Activated T-cell treated with anti-CD3 and anti-CD28 coated beads for 48 hours (primary cell): ENCODE measurements at places on chromosomes 5 and 9.

DNA sequence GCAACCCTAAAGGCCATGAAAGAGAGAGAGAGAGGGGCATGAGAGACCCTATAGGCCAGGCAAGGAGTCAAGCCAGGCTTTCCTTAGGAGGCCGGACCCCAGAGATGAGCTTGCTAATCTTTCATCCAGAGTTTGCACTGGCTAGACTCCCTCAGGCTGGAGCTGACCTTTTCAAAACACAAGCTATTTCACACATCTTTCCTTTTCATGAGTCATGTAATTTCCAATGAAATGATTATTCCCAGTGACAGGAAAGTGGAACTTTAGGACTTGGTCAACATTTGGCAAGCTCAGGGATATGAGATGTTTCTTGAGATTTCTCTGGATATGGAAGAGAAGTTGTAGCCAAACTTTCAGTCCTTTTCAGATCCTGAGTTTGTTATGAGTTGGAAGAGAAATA lies 117.7 kb downstream of the TARS1 start:
- DNase-seq = no peak

DNA sequence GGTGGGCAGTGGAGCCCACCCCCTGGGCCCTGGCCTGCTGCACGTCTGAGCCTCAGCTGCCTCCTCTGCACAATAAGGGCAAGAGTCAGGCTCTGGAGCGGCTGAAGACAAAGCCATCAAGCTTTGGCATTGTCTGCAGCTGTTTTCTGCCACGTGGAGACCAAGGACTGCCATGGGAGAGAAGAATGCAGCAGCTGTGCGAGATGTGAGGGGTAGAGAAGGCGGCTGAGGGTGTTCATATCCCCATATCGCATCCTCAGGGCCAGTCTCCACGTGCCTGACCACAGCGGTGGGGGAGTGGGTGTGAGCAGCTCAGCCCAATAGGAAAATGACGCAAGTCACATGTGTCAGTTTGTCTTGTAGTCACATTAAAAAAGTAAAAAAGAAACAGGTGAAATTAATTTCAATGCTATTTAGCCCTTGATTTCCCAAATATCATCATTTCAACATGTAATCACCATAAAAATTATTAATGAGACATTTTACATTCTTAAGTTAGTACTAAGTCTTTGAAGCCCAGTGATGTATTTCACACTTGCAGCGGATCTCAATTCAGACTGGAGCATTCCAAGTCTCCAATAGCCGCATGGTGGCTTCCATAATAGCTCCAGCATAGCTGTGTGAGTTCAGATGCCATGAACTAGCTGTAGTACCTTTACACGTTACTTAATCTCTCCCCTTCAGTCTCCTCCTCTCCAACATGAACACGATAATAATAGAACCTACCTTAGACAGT lies 6.6 kb downstream of the C1QTNF2 start:
- DNase-seq = no peak

- no peak for DNase-seq
Measured at GRCh38 chr5:37835380-37835973, 4.4 kb downstream of the GDNF start.

DNA sequence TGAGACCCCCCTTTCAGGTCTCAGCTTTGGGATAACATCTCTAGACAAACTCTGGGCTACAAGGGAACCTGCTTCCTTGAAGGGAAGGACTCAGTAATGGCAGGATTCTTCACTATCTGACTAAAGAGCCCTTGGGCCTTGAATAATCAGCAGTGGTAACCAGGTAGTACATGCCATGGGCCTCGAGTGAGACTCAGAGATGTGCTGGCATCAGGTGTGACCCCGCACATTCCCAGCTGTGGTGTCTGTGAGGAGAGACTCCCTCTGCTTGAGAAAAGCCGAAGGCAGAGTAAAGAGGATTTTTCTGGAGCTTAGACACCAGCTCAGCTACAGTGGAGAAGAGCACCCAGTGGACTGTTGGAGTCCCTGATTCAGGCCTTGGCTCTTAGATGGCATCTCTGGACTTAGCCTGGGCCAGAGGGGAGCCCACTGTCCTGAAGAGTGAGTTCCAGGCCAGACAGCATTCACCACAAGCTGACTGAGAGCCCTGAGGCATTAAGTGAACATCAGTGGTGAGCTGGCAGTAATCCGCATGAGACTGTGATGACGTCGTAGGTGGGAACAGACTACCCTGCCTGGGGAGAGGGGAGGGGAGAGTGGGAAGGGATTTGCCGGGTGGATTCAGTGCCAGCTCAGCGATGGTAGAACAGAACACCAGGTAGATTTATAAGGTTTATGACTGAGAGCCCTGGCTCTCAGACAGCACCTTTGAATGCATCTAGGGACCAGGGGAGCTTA lies 5.3 kb upstream of the ZNF782 start:
- DNase-seq = no peak

- no peak for DNase-seq
Measured at GRCh38 chr5:159811712-159812111, 104.6 kb upstream of the ADRA1B start.

- DNase-seq = no peak
Measured at GRCh38 chr5:76351577-76351976, 51.5 kb upstream of the IQGAP2 start.

GRCh38 chr9:122904466-122904822 lies 715 bp downstream of the RC3H2 start:
- DNase-seq = peak; percentile 11

DNA sequence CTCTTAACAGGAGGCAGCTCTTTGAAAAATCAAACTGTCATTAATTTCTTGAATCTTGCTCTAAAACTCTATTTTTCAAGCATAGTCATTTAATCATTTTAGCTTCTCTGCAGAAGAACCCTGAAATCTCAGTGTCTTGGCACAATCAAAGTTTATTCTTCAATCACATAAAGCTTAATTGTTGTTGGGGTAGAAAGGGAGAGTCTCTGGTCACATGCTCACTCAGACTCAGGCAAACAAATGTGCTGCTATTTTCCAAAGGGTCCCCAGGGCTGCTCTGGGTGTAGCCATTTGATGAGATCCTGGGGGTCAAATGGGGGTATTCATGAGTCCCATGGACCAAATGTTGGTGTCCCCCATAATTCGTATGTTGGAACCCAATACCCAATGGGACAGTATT lies 114.8 kb downstream of the MSX2 start:
- DNase-seq = no peak

GRCh38 chr9:121718084-121718483 lies 66.7 kb downstream of the DAB2IP start:
- DNase-seq = no peak

DNA sequence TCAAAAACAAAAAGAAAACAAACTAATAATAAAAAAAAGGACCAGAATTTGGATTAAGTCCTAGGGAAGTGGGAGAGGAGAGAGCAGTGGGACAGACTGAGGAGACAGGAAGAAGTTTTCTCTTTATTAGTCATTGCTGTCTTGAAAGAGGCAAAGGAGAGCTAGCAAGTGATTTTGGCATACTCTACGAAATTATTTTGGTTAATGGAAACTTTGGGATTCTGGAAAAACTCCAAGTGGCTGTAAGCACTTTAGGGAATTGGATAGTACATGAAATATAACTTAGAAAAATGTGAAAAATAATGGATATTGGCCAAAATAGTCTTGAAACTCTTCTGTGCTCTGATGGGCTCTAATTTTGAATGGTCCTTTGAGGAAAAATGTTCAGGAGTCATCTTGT lies 1641.8 kb upstream of the WWC1 start:
- no peak for DNase-seq

DNA sequence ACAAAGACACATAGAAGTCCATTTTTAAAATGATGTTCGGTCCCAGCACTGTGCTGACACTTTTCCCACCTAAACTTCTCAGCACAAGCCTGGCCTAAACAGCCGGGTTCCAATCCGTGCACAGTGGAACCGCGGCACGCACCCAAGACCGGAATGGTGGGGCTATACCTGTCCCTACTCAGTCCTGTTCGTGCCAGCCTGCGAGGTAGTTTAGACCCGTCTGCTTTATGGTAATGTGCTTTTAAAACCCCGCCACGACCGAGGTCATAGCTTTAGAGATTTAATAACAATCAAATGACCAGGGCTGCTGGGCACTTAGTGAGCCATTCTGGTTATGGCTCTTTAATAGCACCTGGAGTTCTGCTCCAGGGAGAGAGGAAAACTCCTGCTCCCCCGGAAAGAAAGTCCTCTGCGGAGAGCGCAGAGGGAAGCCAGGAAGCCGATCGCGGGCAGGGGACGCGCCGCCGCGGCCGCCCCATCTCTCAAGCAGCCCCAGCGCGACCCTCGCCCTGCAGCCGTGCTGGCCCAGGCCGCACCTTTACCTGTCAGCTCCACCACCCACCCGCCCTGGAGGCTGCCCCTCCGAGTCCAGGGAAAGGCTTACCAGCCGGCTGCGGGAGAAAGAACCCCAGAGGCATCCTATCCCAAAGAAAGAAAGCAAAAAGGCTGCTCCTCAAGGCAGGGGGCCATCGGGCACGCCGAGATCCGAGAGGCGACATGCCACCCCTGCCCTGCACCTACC lies 511 bp downstream of the ARL15 start:
- DNase-seq = no peak

DNA sequence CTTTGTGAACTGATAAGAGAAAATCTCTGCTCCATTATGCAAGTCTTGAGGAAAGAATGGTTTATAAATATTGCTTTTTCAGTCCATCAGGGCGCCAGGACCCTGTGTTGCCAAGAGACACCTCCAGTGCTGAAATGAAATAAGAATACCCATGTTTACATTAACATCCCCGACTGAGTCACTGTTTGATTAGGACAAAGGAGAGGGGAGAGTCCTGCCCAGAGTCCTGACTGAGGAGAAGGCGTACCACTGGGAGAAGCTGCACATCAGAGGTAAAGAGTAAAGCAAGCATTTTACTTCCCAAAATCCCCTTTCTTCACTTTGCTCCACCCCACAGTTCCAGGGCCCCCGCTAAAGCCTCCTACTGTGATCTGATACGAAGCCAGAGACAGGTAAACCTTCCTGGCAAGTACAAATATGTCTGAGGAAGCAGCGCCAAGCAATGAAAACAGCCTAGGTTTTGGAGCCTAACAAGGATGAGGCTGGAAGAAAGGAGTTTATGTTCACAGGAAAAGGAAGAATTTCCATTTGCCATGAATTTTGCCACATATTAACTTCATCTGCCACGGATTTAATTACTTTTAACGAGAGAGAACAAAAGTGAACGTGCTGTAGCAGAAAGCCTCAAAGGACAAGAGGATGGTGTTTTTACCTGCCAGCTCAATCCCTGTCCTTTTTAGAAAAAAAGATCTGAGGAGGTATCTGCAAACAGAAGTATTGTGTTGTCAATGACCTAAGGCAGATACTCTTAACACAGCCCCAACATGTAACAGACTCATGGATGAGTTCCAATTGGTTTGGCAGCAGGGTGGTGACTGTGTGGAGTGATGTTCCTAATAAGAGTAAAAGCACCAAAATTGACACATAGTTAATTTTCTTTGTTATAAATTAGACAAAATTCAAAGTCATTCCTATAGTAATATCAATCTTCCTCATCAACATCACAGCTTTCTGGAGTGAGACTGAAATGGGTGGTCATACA lies 209.4 kb upstream of the TLE4 start:
- no peak for DNase-seq

GRCh38 chr5:172129256-172129910 lies 58.6 kb downstream of the STK10 start:
- DNase-seq = no peak

DNA sequence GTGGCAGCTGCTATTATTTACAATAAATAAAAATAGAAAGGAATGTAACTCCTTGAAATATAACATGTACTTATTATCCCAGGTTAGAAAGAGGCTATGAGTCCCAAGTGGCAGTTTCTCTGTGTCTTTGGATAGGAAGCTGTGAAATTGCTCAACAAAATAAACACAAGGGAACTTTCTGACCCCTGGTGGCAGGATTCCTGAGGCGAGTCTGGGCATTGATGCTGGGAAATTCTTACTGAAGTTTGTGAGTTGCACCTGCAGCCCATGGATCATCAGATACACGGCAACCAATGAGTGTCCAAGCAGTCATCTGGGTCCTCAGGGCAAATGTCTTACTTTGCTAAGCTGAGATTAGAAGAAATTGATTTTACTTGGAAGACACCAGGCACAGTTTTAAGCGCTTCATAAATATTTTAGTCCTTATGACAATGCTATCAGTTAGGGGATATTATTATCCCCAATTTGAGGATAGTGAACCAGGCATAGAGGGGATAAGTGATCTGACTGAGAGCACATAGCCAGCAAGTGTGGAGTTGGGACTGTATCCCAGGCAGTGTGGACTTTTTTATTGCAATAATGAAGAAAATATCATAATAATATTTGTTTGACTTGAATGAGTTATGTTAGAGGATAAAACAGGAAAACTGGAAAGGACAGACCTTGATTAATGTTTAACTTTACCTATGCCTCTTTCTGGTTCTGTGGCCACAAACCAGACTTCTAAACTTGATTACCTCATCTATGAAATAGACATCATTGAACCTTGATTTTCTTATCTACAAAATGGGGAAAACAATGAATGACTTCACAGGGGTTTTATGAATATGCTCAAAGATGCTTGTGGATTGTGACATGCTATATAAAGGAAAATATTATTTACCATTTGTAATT lies 265.5 kb upstream of the ADAMTSL1 start:
- DNase-seq = no peak

DNA sequence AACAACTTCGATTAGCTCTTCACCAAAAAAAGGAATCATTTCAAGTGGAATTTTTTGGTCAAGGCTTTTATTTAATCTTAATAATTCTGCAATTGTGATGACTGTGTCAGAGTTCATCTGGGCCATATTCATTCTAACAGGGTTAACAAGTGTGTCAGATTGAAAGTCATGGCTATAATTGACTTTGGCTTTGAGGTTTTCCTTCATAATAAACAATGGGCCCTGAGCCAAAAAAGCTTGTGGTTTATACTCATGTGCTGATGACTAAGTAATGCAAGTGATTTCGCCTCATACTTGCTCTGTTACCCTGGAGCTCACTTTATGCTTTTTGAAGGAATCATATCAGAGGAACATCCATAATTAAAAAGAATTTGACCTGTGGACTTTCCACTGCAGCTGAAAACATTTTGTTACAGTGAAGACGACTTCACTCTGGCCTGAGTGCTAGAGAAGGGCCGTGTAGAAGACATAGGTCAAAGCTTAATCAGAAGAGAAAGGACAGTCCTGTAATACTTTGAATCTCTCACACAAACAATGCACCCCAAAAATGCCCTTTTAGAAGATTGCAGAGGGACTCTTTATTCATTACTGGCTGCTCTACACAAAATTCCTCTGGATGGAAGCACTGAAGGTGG lies 101.7 kb downstream of the GDNF start:
- DNase-seq = no peak

- no peak for DNase-seq
Measured at GRCh38 chr9:92432972-92433548, 8.8 kb upstream of the OMD start.

DNA sequence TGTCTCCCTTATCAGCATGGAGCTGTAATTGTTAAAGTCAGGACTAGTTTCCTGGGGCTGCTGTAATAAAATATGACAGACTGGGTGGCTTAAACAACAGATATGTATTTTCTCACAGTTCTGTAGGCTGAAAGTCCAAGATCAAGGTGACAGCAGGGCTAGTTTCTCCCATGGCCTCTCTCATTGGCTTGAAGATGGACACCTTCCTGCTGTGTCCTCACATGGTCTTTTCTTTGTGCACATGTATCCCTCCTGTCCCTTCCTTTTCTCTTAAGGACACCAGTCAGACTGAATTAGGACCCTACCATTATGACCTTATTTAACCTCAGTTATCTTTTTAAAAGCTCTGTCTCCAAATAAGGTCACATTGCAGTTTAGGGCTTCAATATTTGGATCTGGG lies 700.5 kb upstream of the MEF2C start:
- DNase-seq = no peak

GRCh38 chr9:99978221-99978620 lies 71.8 kb downstream of the STX17 start:
- no peak for DNase-seq

- no peak for DNase-seq
Measured at GRCh38 chr5:177301503-177302165, 1.9 kb downstream of the RAB24 start.

- DNase-seq = no peak
Measured at GRCh38 chr9:129595311-129595741, 25.6 kb downstream of the C9orf50 start.
